ENCODE measurements at places on chromosomes 2 and 18.

- no peak for DNase-seq
Observed at GRCh38 chr2:63710732-63711131, 122.0 kb downstream of the MDH1 start.

DNA sequence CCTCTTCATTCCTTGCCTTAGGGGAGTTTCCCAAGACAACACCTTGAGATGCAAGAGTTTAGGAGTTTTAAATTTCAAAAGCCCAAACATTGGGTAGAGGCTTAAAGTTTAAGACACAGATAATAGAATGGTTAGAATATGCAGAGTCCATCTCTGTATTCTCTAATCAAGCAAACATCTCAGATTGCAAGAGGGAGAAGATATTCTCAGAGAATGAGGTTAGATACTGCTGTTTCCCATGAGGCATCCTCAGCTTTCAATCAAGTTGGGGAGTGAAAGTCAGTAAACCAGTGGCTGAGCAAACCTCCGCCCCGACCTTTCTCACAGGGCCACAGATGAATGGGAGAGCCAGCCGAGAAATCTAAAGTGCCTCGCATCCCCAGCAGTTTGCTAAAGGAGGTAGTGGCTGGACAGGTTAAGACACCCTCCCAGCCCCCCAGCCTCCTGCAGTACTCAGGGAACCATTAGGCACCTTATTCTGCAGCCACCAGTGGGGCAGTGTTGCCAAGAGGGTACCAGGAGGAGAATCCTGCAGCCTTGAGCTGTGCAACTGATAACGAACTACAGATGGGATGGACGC is 30.0 kb downstream of the FBXO36 start:
- DNase-seq: no peak

DNA sequence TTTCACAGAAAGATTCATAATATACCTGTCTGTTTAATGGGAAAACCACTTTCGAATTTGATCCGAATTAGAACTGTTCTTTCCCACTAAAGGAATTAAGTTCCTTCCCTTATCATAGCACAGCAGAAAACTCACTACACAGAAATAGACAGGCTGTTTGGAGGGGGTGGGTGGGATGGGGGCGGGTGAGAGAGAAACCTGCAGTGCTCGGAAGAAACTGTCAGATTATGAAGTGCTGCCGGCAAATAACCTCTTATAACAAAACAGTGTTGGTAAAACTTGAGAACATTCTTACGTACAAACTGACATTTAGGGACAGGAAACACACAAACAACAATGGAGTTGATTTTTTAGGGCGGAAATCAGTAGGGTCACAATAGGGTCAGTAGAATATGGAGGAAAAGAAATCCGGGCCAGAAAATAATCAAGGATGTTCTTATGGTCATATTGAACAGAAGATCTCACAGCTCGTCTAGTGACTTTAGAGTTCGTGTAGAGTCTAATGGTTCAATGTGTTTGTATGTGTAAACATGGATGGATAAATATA is 756.0 kb upstream of the LRATD1 start:
- no peak for DNase-seq

DNA sequence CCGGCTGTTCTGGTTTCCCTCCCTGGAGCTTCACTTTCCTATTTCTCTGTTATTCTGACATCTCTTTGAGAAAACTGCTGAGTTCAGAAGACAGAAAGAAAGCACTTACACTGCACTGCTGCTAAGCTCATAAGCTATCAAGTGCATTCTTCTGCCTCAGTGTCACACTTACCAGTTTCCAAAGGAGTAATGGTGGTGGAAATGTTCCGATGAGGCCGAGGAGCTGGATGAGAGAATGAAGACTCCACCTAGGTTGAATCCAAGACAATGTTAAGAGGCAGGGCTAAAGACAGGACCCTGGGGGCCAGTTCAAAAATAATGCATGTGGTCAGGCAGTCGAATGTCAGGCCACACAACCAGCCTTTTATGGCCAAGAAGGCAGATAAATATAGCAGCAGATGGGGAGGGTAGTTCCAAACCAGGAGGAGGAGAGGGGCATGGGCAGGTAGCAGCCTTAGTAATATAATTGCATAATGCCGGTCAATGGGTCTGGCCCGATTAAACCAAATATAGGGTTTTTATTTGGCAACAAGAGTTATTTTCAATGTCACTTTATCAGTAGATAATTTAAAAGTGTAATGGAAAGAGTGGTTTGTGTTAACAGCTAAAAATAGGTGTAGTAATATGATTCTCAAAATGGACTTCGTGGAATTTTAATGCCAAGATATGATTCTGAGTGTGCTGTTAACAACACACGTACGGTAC is at the start of gene MYOM1:
MYOM1 (minus strand) TSS at position 338 of the 705 bp plus-strand sequence. CDS start 4,745 bp downstream, outside the sequence.
- DNase-seq: no peak

Measured in common myeloid progenitor, CD34-positive (primary cell).